ENCODE measurements at places on chromosomes 4 and X.

DNA sequence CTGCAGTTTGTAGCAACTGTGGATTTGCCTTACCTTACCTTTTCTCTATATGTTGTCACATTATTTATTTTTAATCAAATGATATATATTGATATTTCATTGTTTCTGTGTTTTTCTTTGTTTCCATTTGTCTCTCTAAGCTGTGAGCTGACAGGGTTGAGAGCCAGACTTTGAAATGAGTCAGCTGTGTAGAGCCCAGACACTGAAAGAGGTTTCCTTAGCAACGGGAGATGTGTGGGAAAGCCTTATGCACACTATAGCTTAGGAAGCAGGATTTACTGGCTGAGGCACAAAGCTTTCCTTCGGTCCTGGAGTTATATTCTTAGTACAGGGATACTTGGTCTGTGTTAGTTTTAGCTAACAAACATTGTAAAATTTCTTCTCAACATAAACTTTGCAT, 192.2 kb downstream of the FGF13 start:
- no peak for DNase-seq

DNA sequence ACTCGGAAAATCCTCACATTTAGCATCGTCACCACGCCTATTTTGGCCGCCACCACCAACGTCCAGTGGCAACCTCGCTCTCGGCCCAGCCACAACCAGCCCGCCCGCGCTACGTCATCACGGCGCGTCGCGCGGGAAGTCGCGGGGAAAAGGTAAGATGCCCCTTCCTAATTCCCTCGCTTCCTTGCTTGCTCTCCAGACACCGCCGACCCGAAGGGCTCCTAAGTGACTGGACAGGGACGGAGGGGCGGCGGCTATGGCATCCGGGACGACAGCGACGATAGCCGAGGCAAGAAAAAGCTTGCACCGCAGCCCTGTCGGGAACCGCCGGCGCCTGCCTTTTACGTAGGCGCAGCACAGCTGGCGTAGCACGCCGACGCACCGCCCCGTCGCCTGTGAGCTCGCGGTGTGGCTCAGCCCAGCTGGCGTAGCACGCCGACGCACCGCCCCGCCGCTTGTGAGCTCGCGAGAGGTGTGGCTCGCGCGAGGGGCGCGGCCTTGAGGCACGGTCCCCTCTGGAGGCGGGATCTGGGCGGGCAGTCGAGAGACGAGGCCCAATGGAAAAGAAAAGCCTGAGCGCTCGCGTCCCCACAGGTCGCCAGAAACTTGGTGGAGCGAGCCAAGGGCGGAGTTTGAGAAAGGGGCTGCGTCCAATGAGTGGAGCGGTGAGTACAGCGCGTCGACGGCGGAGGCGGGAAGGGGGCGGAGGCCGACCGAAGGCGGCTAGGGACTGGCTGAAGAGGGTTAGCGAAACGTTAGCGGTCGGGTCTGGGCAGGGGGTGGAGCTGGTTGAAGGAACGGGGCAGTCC, at the start of gene HDAC6:
Gene HDAC6, plus strand, starts transcription at position 788 of the 809 bp plus-strand sequence. CDS start 626 bp downstream, outside the sequence.
- DNase-seq = peak; percentile 85

GRCh38 chr4:185504098-185505047, 30.9 kb downstream of the PDLIM3 start:
- no peak for DNase-seq

- DNase-seq = no peak
Observed at GRCh38 chr4:45423896-45424295, 697.5 kb upstream of the GNPDA2 start.

DNA sequence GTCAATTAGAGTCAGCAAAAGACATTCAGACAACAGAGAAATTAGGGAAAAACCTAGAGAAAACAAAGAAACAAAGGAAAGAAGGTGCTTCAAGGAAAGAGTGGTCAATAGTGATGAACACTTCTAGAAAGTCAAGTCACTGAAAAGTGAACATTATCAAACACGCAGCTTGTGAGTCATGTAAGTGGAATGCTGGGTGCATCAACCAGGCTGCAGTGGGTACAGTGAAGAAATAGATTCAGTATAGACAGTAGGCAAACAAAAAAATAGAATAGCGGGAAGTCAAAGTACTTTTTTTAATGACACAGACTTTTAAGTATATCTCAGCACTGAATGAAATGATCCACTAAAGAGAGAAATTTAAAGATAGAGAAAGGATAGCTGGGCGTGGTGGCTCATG, 245.8 kb downstream of the ARHGAP24 start:
- no peak for DNase-seq

- DNase-seq = no peak
Observed at GRCh38 chr4:16023776-16024408, 59.9 kb downstream of the PROM1 start.

GRCh38 chr4:72918362-72918761, 151.2 kb downstream of the COX18 start:
- no peak for DNase-seq

All from stimulated activated CD4-positive, alpha-beta T cell treated with anti-CD3 and anti-CD28 coated beads, Interleukin-15, amount 100 ng/mL, for 1 hour (primary cell).